HT1080 (cell line): ENCODE measurements at places on chromosomes 4 and X.

DNA sequence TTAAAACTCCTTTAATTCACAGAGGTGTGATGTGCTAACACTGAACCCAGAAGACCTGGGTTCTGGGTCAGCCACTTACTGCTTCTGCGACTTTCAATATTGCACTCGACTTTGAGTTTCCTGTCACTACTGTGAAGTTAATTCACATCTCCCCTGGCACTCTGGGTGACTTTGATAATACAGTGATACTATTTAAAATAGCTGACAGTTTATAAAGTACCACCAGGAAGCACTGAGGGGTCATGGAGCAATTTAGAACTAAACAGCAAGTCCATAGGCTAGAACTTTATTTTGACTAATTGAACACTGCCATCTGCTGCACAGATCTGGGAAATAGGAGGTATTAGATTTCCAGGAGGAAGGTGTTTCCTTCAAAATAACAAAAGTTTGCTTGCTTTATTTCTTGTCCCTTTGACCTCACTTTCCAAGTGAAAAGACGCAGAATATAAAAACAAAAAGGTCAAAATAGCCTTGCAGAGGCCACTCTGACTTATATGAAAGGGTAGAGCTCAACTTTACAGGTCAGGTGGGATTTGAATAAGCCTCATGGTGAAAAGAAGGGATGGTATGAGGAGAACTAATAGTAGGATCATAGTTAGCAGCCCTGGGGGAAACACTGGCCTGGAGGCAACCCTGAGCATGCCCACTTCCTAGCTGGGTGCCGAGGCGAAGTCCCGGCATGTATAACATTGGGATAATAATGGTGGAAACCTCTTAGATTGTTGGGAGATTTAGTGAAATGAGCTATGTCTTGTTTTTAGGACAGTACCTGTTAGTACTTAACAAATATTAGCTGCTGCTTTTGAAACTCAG lies 53.4 kb downstream of the ZNF518B start:
- DNase-seq = peak; percentile 42

GRCh38 chrX:141278306-141278705 lies 36.0 kb upstream of the SPANXC start:
- peak; percentile 19 for DNase-seq

DNA sequence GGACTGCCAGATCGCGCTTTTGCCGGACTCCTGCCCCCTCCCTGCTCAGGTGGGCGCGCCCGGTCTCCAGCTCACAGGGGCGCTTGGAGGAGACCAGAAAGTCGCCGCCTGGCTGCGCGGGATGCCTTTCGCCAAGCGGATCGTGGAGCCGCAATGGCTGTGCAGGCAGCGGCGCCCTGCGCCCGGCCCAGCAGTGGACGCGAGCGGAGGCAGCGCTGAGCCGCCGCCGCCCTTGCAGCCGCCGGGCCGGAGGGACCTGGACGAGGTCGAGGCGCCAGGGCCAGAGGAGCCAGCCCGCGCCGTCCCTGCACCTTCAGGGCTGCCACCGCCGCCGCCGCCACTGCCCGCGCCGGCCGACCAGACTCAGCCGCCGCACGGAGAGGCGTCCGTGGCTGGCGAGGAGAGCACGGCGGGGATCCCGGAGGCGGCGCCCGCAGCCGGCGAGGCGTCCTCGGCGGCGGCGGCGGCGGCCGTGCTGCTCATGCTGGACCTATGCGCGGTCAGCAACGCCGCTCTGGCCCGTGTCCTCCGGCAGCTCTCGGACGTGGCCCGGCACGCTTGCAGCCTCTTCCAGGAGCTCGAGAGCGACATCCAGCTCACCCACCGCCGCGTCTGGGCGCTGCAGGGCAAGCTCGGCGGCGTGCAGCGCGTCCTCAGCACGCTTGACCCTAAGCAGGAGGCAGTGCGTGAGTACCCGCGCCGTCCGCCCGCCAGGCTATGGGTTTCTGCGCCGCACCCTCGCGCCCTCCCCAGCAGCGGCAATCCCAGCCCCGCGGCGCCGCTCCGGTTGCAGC lies 834 bp downstream of the NHS start:
- peak; percentile 2 for DNase-seq

DNA sequence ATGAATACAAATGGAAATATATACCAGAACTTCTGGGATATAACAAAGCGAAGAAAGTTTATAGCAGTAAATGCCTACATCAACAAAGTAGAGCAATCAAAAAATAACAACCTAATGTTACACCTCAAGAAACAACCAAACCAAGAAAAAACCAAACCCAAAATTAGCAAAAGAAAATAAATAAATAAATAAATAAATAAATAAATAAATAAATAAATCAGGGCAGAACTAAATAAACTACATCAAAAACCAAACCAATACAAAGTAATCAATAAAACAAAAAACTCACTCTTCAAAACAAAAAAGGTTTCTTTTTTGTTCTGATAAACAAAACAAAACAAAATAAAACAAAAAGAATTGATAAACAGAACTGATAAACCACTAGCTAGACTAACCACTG lies 88.4 kb upstream of the SPIN4 start:
- no peak for DNase-seq

DNA sequence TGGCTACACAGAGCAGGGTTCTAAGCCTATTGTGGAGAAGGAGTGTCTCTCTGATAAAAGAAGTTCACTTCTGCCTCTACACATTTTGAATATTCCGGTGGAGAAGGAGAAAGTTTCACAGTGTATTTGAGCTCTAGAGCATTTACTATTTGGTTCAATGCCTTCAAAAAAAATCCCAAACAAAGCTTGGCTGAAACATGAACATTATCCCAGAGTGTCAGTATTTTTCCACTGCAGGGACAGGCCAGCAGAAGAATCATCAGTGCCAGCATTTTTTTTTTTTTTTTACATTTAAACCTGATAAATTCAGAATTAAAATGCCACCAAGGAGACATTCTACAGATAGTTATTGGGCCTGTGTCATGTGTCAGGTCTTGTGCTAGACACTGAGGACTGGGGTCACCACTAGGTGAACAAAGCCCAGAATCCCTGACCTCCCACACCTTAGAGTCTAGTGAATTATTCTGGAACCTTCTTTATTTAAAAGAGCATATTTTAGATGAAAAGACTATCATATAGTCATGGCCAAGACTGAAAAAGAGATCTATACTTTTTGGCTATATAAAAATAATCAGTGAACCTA lies 48.0 kb upstream of the NAP1L5 start:
- DNase-seq = no peak

- no peak for DNase-seq
Observed at GRCh38 chr4:7285244-7286094, 93.1 kb downstream of the SORCS2 start.

- DNase-seq = no peak
Observed at GRCh38 chrX:44183329-44183728, 160.1 kb downstream of the EFHC2 start.

DNA sequence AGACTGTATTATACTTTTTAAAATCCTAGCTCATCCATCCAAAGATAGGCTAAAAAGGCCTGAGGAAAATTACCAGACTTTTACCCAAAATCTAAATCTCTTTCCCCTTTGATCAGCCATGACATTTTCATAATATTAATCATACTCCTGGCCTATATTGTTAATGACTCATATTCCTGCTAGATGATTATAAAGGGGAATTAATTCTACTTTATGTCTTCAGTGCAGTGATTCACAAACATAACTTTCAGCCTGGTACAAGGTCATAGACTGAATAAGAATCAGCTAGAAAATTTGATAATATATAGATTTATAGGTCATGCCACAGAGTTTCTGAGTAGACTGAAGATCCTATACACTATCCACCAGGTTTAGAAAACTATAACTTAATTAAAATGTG lies 1905.4 kb downstream of the C4orf33 start:
- DNase-seq = no peak

GRCh38 chr4:144591401-144591800 lies 54.6 kb upstream of the HHIP start:
- DNase-seq = peak; percentile 68

DNA sequence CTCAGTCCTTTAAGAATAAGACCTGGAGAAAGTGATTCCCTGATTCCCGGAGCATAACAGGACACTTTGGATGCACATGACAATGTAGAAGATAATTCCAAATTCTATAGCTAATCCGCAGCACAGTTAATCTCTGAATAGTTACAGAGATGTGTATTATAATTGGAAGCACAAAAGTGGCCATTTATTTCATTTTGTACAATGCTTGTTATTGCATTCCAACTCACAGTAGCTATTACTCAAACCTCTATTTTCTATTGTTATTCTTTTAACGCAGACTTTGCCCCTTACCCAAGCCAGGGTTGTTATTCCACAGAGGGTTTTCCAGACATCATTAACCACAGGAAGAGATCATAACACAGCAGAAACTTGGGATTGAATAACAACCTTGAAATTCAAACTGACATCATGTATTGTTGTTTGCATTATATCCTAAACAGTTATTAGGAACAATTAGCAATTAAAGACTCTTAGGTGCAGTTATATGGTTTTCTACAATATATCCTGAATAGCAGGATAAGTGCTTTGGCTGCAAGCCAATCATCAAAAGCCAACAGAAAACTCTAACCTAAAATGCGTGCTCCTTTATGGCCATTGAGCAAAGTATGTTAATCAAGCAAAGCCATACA lies 984.0 kb upstream of the TENM3 start:
- DNase-seq = no peak

DNA sequence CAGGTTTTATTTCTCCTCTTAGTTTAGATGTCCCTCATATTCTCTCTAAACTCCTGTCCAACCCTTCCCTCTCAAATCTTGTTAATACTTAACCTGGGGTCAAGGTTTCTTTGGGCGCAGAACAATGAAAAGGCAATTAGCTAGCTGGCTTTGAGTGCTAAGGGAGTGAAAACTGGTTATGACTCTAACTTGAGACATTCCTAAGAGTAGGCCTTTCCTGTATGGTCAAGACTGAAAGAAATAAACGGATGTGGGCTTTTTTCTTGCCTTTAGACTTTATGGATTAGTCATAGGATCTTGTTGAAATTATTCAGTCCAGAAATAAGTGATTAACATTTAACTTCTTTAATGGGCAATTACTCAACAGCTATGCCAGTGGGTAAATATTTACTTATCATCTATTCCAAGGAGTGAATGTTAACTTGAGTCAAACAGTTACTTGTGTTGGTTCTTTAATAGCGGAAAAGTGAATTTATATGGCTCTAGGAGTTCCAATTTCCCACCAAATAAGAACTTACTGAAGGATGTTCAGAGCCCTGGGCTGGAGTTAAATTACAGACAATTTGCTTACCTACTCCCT lies 141.7 kb upstream of the SCML1 start:
- DNase-seq = peak; percentile 85

- DNase-seq = peak; percentile 34
Observed at GRCh38 chrX:10327651-10328050, 170.9 kb downstream of the CLCN4 start.

DNA sequence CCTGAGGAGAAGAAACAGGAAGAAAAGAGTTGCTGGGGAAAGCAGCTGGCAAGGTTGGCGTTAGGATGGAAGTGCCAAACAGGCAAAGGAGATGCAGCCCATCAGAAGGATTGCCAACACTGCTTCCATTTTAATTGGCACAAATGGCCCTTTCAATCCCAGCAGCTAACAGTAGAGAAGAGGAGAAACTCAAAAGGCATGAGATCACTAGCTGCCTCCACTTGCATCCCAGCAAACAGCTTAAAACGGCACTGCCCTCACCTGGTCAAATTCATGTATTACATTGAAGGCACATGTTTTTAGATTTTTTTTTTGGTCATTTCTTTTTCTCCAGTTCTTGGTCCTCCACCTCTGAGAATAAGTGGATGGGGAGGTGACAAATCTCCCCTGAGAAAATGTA lies 14.9 kb upstream of the LOC101059915 start:
- peak; percentile 36 for DNase-seq

- no peak for DNase-seq
Observed at GRCh38 chr4:123516576-123516975, 120.0 kb downstream of the SPRY1 start.

DNA sequence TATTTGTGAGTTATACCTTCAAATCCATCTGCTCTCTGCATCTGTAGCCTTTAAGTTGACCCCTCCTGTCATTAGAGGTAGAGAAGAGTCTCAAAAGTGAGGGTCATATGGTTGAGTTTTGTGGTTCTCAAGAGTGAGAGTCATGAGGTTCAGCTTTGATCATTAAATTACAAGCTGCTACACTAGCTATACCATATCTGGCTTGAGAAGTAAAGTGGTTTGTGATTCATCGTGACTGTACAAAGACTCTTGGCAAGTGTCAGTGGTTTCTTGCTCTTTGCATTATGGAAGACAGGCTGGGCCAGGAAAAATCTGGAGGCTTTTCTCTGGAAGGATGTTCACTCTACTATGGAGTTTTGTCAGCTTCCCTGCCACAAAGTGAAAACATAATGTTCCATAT lies 170.6 kb downstream of the ZC4H2 start:
- DNase-seq = peak; percentile 32

GRCh38 chr4:107603430-107603829 lies 116.6 kb downstream of the PAPSS1 start:
- no peak for DNase-seq

- peak; percentile 63 for DNase-seq
Observed at GRCh38 chr4:168183717-168184571, 91.6 kb downstream of the ANXA10 start.

- DNase-seq = peak; percentile 48
Observed at GRCh38 chrX:138711399-138712347, at the start of gene FGF13. FGF13 (minus strand) TSS chrX:138711717; CDS start chrX:138711003, 714 bp downstream.

- no peak for DNase-seq
Observed at GRCh38 chrX:56232221-56233082, at the start of gene KLF8. KLF8 (plus strand) TSS chrX:56232356; CDS start chrX:56233335, 979 bp downstream.

- peak; percentile 68 for DNase-seq
Observed at GRCh38 chr4:159504684-159505083, 401.8 kb downstream of the RAPGEF2 start.

DNA sequence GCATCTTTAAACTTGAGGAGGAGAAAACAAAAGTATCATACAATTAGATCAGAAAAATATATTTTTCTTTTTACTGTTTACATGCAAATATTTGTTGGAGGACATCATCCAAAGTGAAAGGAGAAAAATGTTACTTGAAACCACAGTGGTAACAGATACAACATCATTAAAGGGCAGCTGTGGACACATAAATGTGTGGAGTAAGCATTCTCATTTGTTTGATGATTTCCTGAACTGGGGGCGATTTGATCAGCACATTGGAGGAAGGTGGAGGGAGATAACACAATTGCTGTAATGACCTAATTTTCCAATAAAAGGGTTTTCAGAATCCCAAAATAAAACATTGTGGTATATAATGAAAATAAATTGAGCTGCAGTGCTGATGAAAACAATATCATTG lies 314.5 kb upstream of the HS3ST1 start:
- DNase-seq = no peak

DNA sequence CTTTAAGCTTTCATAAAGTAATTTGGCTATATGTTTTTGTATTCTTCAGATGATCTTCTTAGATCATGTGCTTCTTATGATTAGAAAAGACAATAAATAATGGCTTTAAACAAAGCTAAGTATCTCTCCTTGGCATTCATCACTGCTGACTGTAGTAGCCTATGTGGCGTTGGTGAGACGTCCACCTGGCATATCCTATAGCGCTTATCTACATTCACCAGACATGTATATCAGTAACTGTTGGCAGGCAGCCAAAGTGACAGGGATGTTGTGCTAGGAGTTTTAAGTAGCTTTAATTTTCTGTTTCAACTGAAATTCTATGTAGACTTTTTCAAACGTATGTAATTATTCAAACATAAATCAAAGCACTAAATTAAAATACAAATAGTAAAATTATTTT lies 276.4 kb downstream of the IL15 start:
- no peak for DNase-seq
